D341Med (cell line): ENCODE measurements at places on chromosomes 7 and 10.

- DNase-seq, result peak; percentile 57
Measured at GRCh38 chr7:108109221-108109908, 20.8 kb downstream of the LAMB4 start.

- no peak for DNase-seq
Measured at GRCh38 chr10:47158116-47159071, 141.6 kb upstream of the GDF10 start.

DNA sequence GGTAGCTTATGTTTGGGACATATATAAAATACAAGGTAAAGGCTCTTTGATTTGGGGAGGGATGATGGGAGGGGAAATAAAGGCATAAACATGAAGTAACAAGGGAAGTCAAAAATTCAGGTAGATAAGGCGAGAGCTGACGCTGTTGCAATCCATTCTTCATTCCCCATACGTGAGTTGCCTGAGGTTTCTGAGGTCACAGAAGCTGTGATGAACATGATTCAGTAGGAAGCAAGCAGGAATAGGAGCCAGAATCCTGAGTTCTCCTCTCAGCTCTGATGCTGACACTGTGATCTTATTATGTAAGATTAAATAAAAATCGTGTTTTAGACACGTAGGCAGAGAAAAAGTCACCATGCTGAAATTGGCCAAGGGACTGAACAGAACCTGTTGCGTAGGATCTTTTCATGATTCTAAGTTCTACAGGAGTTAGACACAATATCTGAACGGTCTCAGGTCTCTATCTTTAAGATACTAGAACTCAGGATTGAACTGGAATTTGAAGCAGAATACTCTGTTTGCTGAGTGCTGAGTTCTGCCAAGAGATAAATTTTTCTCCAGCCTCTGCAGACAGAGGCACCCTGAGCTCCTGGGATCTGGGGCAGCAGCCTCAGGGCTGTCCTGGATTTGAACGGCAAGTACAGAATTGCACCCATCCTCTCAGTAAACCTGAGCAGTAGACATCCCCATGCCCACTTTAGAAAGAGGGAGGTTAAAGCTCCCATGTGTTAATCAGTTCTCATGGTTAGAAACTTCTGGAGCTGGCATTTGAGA lies 21.0 kb downstream of the KLF6 start:
- no peak for DNase-seq

- no peak for DNase-seq
Measured at GRCh38 chr7:51303142-51303525, 13.5 kb downstream of the COBL start.

DNA sequence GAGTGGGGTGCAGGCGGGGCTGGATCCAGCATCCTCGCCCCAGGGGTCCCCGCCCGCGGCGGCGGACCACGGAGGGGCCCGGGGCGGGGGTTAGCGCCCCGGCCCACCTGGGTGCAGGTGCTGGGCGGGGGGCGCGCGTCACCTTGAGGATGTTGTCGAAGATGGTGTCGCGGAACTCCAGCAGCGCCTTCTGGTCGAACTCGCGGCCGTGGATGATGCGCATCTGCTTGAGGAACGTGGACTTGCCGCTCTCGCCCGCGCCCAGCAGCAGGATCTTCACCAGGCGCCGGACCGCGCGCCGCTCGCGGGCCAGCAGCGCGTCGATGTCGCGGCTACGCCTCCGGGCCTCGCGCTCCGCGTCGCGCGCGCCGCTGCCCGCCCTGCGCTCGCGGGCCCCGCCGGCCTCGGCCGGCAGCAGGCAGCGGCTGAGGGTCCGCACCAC lies 376 bp downstream of the GNA12 start:
- DNase-seq, result no peak

- DNase-seq, result no peak
Measured at GRCh38 chr7:29843093-29843492, 36.8 kb downstream of the WIPF3 start.

GRCh38 chr7:98617051-98617959 lies at the start of gene NPTX2:
NPTX2 (plus strand) TSS chr7:98617285; CDS start chr7:98617462, 177 bp downstream.
- peak; percentile 98 for DNase-seq

DNA sequence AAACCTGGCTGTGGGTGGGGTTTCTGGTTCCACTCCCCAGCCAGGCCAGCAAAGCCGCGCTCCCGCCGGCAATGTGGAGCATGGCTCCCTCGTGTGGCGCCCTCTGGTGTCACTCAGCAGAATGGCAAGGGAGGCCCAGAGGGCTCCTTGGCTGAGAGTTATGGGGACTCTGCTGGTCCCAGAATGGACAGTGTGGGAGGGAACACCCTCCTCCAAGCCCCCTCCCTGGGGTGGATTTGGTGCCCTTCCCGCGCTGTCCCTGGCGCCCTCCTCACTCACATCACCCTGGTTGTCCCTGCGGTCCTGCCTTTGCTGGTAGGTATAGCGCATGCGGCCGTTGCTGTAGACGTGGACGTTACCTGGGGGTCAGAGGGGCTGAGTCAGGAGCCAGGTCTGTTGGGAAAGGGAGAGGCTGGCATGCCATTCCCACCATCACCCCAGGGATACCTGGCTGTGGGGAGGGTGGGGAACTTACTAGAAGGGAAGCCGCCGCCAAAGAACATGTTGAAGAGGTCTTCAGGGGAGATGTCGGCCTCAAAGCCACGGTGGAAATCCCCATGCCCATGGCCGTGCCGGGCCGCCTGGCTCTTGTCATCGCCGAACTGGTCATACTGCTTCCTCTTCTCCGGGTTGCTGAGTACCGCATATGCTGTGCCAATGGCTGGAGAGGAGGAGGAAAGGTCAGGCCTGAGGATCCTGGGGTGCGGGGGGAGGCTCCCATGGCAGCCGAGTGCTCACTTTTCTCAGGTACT lies 14.0 kb downstream of the DNAJB12 start:
- DNase-seq, result peak; percentile 72

GRCh38 chr10:130453036-130453720 lies 317.0 kb downstream of the GLRX3 start:
- DNase-seq, result no peak

DNA sequence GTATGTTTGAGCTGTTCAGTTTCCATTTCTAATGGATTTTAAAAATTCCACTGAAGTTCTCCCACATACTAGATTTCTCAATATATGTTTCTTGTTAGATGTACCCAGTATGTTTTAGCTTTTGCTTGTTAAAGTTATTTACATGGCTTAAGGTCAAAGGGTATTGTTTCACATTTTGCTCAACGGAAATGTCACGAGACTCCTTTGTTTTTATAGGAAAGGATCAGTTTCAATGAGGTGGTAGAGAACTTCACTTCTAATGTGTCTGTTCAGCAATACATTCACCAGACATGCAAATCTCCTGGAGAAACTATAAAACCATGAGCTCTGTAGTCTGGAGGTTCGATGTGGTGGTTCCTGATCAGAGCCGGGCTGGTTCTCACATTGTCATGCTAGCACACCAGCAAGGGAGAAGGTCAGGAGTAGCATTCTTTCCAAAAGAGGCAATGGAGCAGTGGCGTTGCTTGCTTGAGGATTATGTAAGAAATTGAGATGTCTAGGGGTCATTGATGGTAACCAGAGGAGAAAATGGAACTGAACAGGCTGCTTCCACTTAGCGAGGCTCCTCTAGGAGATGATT lies 114.0 kb downstream of the RAB18 start:
- DNase-seq, result no peak

GRCh38 chr10:77913090-77913489 lies 13.5 kb downstream of the DLG5 start:
- no peak for DNase-seq

- DNase-seq, result no peak
Measured at GRCh38 chr7:139180700-139181311, 50.2 kb upstream of the UBN2 start.

DNA sequence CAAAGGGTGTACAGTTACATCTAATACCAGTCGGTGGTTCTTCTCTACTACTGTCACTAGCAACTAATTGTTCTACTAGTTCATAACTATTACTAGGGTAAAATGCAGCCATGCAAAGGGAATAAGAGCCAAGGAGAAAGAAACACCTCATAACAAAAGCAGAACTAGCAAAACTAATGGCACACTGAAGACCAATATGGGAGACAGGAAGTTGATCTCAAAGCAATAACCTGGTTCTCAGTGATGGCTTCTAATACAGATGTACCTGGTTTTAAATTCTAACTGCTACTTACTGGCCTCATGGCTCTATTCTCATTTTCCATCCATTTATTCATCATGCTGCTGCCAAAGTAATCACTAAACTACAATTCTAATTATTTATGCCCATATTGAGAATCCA lies 170.3 kb downstream of the SEMA3E start:
- DNase-seq, result no peak

DNA sequence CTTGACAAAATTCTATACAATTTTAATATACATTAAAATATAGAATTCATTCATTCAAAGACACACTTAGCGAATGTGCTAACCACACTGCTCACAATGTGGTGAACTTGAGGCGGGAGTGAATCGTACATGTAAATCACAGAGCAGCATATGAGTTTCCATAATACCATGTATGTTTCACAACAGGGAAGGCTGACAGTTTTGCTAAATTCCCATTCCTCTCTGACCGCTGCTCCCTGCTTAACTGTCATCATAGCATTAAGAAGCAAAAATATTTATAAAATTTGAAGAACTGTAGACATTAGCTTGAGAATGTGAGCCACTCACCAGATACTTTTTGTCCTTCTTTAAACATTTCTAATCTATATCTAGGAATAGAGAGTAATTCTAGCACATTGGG lies 763.3 kb downstream of the MAGI2 start:
- DNase-seq, result no peak

DNA sequence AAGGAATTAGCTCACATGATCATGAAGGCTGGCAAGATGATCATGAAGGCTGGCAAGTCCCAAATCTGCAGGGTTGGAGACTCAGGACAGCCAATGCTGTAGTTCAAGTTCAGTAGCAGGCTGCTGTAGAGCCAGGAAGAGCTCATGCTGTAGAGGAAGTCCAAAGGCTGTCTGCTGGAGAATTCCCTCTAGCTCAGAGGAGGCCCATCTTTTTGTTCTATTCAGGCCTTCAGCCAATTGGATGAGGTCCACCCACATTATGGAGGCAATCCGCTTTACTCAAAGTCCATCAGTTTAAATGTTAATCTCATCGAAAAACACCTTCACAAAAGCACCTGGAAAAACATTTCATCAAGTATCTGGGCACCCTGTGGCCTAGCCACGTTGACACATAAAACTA lies 24.8 kb upstream of the FAM171A1 start:
- DNase-seq, result no peak

DNA sequence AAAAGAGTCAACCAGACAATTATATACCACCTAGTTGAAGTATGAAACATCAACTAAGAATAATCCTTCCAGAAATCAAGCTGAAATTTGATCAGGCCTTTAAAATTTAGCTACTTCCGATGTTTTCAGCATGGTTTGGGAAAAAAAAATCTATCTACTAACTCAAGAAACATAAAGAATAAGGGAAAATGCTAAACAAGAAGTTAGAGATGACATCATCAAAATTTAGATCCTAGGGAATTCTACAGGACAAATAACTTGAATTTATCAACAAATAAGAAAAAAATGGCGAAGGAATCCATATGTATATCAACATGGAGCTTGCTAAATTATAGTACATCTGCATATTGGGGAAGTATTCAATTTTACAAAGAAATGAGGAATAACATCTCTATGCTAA lies 36.3 kb downstream of the HYAL4 start:
- no peak for DNase-seq

DNA sequence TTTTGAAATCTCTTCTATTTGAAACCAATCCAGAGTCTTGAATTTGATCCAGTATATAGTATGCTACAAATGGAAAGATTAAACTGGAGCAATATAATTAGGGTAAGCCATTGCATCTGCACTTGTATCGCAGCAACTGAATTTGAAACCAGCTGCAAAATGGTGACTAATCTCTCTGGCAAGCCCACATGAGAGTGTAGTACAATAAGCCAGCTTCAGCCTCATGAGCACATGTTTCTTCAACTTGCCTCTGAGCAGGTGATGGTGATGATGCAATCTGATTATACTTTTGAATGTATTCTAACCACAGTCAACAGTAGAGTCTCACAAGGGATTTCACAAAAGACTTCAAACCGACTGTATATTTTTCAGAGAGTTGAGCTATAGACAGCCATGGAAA lies 829 bp upstream of the RPA3 start:
- peak; percentile 55 for DNase-seq

GRCh38 chr10:34916314-34916713 lies 101.2 kb upstream of the PARD3 start:
- no peak for DNase-seq

DNA sequence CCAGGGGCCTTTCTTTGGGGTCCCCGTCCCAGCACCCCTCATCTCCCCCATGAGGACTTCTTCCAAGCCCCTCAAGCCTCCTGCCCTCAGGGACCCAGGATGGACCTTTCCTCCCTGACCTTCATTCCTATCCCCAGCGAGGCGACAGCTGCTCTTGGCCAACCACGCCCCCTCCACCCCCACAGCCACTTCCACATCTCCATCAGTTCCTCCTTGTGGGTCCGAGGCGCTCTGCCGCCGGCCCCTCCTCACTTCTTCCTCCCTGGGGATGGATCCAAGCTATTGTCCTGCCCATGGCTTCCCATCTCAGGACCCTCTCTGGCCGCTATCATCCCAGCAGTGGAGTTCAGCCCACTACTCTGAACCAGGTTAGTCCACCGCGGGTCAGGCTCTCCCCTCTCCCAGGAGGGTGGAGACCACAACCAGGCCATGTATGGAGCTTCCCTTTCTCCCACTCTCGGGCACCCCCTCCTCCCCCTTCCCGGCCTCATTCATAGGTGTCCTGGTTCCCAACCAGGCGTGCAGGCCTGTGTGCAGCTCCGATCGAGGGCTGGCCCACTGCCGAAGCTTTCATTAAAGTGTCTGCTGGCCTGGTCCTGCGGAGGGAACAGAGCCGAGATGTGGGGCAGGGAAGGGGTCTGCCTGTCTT lies 1.7 kb upstream of the SH2B2 start:
- DNase-seq, result no peak

- DNase-seq, result no peak
Measured at GRCh38 chr7:128917122-128917521, 6.6 kb upstream of the KCP start.

- no peak for DNase-seq
Measured at GRCh38 chr7:97285348-97285747, 167.8 kb downstream of the SDHAF3 start.

DNA sequence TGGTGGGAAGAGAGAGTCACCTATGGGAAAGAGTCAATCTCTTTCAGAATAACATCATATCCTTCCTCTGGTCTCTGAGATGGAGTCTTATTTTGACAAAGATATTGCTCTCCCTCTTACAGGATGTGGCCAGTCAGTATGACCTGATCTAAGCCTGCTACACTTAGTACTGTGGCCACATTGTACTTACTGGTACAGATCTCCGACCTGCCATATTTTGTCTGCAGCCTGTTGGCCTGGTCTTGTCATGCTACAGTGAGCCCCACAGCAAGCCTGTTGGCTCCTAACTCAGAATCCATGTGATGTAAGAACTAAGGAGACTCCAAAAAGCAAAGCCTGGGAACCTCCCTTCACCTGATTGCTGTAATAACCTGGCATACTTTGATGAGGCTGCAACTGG lies 377.8 kb downstream of the SFMBT2 start:
- DNase-seq, result no peak

DNA sequence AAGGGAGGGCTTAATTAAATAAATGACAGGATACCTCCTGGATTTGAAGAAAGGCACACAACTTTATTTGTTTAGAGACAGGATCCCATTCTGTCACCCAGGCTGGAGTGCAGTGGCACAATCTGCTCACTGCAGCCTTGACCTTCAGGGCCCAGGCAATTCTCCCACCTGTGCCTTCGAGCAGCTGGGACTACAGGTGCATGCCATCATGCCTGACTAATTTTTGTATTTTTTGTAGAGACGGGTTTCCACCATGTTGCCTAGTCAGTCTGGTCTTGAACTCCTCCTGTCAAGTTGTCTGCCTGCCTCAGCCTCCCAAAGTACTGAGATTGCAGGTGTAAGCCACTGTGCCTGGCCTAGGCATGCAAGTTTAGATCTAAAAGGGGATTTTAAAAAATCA lies 272.7 kb upstream of the MBL2 start:
- no peak for DNase-seq
